Neural progenitor cell (in vitro differentiated cells): ENCODE measurements at places on chromosomes 12 and 14. TPM values are rescaled to one million over a fixed set of nuclear protein-coding genes. Genes with fewer than 3 reads are reported as not detected.

The C12orf42 gene
- 0.56 and 1.1 TPM in 2 replicates for total RNA-seq

The FAM90A1 gene
- total RNA-seq = 0.09 TPM in 1 of 2 replicates, not detected in the other

The ZNF664 gene
- total RNA-seq = 133 and 172 TPM in 2 replicates

The LRRIQ1 gene
- 4.7 and 25.5 TPM in 2 replicates for total RNA-seq

DNA sequence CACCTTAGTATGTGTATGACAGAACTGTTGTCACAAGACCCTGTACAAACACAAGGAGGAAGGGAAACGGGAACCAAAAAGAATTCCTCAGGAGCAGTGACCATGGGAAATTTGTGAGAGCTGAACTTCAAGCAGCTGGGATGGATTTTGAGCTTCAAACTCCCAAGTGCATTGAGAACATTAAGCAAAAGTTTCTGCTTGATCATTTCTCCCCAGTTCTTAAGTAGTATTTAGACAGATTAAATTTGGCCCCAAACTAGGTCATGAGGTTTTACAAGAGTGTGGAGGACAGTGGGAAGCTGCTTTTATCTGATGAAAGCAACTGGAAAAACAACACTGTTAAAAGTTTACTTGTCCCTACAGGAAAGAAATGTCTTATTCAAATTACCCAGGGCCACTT is 206.0 kb upstream of the DCN start:
- no peak for DNase-seq

- no peak for DNase-seq
Measured at GRCh38 chr12:105852496-105852895, 286.3 kb downstream of the NUAK1 start.
